ENCODE measurements at places on chromosomes 1 and 21. TPM values are rescaled to one million over a fixed set of nuclear protein-coding genes. Genes with fewer than 3 reads are reported as not detected.

GRCh38 chr1:157084720-157085119 lies 14.9 kb downstream of the ETV3L start:
- DNase-seq: no peak

FCRL1 gene
- 0.28 TPM for total RNA-seq

DNA sequence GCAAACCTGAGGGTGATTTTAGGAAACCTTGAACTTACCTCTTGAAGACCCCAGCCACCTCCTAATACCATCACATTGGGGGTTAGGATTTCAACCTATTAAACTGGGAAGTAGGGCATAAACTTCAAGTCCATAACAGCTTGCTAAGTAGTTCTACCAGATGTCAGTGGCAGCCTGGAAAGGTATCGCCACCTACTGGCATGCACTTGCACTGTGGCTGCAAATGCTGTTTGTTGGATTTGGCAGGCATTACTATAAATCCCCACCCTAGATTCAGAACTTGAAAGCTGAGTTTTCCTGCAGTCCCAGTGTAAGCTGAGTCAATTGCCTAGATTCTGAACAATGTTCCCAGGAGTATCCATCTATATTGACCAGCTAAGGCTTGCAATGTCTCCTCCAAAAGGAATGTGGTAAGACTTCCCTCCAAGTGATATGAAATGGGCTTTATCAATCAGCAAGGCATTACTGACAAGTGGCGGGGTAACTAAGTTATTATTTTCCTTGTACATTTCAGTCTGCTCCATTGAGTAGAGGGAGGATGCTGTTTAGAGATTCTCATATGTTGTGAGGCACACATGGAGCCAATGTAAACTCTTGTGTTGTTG lies 474.5 kb downstream of the PTPRC start:
- DNase-seq: peak; percentile 76

DNA sequence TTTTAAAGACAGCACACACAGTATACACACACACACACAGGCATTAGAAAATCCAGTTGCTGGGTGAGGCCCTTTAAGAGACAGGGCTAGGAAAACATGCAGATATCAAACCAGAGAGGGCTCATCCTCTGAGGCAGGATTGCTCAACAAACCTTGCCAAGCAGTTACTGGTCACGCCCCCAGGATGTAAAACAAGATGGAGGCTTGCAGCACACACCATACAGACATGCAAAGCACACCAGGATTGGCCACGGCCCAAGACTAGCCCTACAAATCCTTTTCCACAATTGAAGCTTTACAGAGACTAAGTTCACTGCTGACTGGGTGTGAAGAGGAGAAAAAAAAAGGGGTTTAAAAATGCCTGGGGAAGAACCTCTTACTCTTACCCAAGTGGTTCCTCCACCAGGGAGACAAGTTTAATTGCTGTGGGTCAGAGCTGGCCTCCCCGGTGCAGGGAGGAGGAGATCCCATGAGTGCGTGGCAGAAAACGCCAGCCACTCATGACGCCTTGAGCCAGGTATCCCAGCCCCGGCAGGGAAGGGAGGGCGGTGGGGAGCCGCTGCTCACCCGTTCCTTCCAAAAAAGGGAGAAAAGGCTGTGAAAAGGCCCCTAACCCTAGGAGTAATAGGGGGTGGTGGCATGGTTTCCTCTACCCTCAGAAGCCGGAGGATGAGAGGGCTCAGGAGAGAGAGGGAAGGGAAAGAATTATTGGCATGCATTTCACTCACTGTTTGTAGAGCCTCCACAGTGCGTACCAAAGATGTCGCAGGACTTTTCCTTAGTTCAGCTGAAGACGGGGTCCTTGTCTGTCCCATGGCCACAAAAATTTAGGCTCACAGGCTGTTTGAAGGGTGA lies 594.6 kb upstream of the ZP4 start:
- no peak for DNase-seq

- DNase-seq: no peak
Measured at GRCh38 chr1:161497961-161498360, 7.3 kb upstream of the FCGR2A start.

DNA sequence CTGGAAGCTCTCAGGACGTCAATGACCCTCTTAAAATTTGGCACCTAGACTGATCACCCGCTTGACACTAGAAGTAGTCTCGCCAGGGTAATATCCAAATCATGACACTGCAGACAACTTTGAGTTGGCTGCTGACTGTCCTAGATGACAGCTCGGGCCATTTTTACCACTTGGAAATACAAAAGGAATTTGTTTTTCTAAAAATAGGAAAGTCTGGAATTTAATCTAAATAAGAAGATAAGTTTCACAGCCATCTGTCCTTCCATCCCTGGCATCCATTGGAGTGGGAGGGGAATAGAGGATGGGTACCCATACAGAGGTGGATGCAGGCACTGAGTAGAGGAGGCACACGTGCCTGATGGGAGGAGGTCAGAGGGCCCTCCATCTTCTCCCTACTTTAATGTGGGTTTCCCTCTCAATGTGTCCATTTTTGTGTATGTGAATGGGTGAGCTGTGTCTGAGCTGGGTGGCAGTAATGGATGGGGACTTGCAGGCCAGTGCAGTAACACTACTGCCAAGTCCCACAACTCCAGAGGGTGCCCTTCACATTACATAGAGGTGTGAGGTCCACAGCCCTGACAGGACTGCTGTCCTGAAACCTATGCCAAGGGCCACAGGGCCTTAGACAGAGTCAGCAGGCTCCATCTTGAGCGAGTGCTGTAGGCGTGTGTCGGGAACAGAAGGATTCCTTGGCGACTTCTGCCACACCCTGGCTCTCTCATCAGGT lies 104.8 kb upstream of the IPO9 start:
- DNase-seq: no peak

All from HT-29 (cell line).